ENCODE measurements at places on chromosomes 4 and X.

DNA sequence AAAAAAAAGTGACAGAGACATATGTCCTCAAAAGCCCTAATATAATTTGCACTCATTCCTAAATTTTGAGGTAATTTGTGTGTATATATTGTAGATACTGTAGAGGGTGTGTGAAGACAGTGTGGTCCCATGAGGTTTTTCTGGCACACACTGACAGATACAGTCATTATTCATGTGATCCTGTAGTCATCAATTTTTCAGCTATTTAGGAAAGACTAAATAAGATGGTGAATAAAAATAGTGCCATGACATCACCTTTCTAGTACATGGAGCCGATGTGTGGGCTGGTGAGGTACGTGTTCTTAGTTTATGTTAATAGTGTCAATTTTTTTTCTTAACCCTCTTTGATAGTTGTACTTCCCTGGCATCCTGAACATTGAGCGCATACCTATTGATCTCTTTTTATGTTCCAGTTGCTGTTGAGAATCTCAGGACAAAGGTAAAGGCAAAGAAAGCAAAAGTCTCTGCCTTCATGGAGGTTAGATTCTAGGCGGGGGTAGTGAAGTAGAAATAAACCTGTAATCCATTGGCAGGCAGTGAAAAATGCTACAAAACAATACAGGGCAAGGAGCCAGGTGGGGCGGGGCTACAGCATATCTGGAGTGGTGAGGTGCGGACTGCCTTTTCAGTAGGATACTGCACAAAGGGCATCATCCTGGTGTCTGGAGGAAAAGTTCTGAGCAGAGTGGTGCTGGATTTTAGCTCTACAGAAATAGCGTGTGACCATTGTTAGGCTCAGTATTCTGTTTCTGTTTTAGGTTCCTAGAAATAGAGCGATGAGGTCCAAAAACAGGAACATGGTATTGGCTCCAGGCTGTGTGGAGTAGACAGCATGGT is 93.8 kb downstream of the ARHGAP10 start:
- no peak for DNase-seq

DNA sequence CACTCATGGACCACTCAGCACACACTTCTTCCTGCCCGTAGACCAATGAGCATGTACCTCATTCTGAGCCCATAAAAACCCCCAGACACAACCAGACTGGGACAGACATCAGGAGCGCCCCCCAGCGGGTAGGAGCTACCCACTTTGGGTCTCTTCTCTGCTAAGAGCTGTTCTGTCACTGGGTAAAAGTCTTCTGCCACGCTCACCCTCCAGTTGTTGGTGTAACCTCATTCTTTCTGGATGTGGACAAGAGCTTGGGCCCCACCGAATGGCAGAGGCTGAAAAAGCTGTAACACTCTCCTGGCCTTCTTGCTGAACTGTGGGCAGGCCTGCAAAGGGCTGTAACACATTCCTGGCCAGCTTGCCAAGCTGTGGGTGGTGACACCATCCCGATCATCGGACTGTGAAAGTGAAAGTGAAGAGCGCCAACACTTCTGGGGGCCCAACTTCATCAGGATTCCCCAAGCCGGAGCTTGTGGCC is 137.6 kb downstream of the TECRL start:
- no peak for DNase-seq

DNA sequence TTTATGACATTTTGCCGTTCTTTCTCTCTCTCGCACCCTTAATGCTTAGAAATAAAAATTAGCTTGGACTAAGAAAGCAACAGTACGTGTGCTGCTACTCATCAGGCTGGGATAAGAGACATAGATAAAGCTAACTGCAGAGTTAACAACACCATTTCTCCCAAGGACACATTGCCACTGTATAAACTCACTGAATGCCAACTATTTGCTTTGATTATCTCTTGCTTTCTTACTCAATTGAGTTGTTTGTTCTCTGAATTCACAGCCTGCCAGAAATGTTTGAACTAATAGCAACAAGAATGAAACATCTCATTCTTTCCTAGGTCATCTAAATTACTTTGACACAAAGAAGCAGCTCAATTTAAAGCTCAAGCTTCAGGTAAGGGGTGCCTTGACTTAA is 34.6 kb downstream of the F8 start:
- DNase-seq, result no peak

- DNase-seq, result no peak
Observed at GRCh38 chr4:184969610-184970009, 48.7 kb upstream of the HELT start.

DNA sequence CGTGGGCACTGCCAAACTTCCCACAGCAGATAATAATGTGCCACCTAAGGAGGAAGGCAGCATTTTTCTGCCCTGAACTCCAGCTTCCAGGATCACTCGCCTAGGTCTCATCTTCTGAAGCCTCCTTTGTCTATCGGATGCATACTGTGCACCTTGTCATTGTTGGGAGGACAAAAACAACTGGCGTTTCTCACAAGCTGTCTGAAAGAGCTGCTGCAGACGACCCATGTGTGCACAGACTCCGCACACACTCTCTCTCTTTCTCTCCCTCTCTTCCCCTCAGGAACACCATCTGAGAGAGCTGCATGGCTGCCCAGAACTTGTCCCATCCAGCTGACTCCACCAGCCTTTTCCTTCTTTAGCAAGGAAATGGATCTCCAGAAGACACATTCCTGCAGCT is 83.0 kb downstream of the MAML3 start:
- no peak for DNase-seq

GRCh38 chr4:176268963-176269362 is at the start of gene ASB5:
Gene ASB5 (minus strand): TSS chr4:176269222. CDS start chr4:176269108, 114 bp downstream.
- DNase-seq, result no peak

Measured in activated naive CD4-positive, alpha-beta T cell treated with anti-CD3 and anti-CD28 coated beads, Interleukin-2, amount 10 ng/mL, durations not matched to agents 7 days and 5 days (primary cell).